ENCODE measurements at places on chromosomes 1 and 21.

DNA sequence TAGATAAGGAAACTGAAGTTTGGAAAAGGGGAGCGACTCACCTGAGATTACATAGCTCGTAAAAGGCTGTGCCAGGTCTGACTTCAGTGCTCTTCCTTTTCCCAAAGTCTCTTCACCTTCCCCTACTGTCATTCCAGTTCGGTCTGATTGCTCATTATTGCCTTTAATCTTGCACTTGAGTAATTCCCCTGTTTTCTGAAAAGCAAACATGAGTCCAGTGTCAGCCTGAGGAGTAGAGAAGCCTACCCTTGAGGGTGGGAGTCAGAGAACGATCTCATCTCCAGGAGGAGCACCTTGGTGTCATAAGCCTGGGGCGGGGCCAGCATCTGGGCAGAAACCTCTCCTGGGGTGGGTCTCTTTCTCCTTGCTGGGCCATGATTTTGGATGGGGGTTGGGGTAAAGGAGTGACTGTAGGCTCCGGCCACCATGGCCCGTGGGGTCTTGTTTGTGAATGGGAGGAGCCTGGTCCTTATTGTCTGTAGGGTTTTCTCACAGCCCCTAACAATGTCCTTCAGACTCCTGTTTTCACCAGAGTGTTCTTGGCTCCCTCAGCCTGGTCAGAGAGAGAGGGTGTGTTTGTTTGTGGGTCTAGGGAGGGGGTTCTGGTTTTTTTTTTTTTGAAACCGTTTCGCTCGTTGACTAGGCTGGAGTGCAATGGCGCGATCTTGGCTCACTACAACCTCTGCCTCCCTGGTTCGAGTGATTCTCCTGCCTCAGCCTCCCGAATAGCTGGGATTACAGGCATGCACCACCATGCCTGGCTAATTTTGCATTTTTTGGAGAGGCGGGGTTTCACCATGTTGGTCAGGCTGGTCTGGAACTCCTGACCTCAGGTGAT is 6.0 kb downstream of the VANGL2 start:
- no peak for DNase-seq

DNA sequence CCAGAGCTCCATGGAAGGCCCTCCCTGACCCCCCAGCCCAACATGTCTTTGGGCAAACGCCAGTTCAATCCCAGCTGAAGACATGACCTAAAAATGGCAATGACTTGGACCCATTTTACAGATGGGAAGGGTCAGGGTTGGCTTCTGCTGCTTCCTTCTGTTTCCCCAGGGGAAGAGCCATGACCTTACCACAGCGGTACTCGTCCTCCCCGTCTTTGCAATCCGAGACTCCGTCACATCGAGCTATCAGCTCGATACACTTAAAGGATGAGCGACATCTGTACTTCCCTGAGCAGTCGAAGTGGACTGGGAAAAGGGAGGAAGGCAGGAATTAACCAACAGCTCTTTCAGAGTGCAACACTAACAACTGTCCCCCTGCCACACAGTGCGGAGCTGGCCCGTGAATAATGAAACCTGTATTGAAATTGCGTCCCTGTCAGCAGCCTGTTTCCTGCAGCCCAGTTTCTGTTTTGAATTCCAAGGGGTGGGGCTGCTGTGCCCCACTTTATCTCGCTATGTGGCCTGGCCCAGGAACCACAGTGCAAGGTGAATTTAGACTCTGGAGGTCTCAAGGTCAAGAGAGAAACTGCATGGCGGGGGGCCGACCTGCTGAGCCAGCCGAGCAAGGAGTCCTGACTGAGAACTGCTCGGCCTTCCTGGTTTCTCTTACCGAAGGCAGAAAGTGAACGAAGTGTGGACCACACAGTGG is 7.0 kb downstream of the TMPRSS3 start:
- DNase-seq, result no peak

- DNase-seq, result no peak
Observed at GRCh38 chr1:20962576-20963258, 175.6 kb upstream of the HP1BP3 start.

- no peak for DNase-seq
Observed at GRCh38 chr1:162366149-162366548, 10.5 kb downstream of the SPATA46 start.

GRCh38 chr1:212217633-212218032 is 67.6 kb upstream of the PPP2R5A start:
- DNase-seq, result no peak

- DNase-seq, result peak; percentile 82
Observed at GRCh38 chr1:31441073-31441472, 28.1 kb downstream of the SERINC2 start.

DNA sequence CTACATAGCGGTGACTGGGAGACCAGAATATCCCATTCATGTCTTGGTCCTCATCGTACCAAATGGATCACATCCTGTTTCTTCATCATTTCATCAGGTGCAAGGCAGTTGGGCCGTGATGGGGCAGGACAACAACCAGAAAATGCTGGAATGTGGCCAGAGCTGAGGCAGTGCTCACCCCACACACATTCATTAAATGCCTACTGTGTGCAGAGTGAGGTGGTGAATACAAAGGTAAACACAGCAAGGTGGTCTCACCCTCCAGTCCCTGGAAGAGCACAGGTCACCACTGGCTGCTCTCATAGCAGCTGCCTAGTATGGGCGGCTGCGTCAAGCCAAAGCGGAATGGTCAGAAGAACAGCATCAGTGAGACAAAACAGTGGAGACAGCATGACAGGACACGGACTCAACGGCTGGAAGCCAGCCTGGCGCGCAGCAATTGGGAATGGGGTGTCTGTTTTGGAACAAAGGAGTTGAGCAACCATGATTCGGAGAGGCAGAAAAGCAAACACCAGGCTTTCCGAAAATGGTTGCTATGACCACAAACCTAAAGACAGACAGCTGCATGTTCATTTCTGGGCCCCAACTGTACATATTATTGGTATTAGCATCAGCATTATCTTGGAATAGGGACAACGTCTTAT is 5.6 kb upstream of the ADAMTSL4 start:
- no peak for DNase-seq

DNA sequence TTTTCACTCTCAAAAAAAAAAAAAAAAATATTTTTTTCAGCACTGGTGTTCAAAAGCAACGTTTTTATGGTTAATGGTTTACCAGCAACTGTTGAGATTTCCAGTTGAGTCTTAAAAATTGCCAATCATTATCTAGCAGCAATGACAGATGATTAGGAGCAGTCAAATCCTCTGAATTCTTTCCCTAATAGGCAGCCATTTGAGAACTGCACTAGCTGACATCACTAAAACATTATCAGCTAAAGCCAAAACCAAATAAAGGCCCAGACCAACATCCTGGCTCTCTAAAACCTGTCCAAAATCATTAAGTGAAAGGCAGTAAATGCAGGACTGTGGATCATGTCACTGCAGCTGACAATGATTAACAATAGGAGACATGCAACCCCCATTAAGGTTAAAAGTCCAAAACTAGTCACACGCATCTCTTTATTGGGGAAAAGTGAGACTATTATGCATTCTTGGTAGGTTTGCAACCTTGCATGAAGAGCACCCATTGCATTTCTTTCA is 14.0 kb downstream of the SFPQ start:
- DNase-seq, result no peak

- DNase-seq, result no peak
Observed at GRCh38 chr1:110593902-110594301, 12.3 kb downstream of the KCNA2 start.

- no peak for DNase-seq
Observed at GRCh38 chr1:164772635-164773034, 213.7 kb downstream of the PBX1 start.

GRCh38 chr1:245677461-245678240 is 522.9 kb downstream of the KIF26B start:
- no peak for DNase-seq

DNA sequence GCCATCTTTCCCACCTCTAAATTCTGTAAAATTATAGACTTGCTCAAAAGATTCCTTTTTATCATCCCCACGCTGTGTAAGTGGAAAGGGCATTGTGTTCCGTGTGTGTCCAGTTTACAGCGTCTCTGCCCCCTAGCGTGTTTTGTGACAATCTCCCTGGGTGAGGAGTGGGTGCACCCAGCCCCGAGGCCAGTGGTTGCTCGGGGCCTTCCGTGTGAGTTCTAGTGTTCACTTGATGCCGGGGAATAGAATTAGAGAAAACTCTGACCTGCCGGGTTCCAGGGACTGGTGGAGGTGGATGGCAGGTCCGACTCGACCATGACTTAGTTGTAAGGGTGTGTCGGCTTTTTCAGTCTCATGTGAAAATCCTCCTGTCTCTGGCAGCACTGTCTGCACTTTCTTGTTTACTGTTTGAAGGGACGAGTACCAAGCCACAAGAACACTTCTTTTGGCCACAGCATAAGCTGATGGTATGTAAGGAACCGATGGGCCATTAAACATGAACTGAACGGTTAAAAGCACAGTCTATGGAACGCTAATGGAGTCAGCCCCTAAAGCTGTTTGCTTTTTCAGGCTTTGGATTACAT is 61.9 kb downstream of the POFUT2 start:
- no peak for DNase-seq

GRCh38 chr1:94899756-94900155 is 27.2 kb downstream of the CNN3 start:
- no peak for DNase-seq

GRCh38 chr21:37385179-37385765 is 18.7 kb downstream of the DYRK1A start:
- no peak for DNase-seq

- DNase-seq, result no peak
Observed at GRCh38 chr1:171641076-171641864, 11.2 kb downstream of the MYOC start.

DNA sequence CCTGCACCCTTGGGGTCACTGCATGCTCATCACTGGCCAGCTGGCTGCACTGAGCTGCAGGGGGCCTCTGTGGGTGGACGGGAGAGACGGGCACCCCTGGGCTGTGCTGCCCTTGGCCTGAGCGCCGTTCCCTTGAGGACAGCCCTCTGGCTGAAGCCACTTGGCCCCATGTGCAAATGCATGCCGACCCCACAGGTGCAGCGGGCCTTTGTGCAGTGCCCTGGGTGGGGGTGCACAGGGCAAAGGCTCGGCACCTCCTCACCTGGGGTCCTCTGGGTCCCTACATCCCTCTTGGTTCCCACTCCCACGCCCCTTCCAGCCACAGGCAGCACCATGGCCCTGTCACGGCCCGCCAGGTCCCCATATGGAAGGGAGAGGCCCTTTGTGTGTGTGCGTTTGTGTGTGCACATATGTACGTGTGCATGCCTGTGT is 41.3 kb downstream of the COQ8A start:
- no peak for DNase-seq

DNA sequence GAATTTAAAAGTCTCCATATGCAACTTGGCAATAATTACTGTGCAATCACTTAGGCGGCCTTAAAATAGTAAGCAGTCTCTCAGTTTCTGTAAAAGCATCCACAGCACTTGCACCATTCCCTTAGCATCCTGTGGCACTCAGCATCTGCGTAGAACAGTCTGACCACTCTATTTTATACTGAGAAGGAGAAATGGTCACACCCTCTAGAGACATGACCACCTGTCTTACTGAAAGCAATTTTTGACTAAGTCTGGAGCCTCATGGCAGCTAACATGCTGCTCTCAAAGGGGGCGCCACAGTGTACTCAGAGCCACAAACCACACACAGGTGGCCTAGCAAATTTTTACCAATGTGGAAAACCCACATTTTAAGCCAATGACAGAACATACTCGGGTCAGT is 62.0 kb downstream of the KCNK1 start:
- no peak for DNase-seq

GRCh38 chr1:172628401-172628800 is 30.5 kb upstream of the FASLG start:
- no peak for DNase-seq

- DNase-seq, result no peak
Observed at GRCh38 chr1:244221991-244222390, 170.9 kb downstream of the ZBTB18 start.

- DNase-seq, result no peak
Observed at GRCh38 chr1:24931146-24931467, 1.0 kb upstream of the RUNX3 start.

- no peak for DNase-seq
Observed at GRCh38 chr1:37150986-37151385, 116.7 kb upstream of the GRIK3 start.

- DNase-seq, result peak; percentile 67
Observed at GRCh38 chr1:89633248-89633799, 404 bp downstream of the LRRC8C start.

DNA sequence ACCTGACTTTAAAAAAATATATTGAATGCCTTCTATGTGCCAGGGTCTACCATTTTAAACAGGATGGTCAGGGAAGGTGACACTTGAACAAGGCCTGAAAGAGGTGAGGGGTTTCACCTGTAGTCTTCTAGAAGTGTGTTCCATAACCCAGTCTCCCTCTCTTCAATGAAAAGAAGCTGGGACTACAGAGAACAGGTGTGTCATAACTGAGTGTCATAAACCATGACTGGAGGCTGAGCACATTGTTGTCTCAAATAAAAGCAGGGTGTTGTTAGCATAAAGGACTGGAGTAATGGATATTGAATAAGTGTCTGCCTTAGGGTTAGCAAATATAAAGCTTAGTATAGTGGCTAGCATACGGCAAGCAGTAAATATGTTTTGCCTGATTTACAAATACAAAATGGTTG is 65.4 kb downstream of the SYDE2 start:
- no peak for DNase-seq

GRCh38 chr1:184296466-184297243 is 90.2 kb upstream of the C1orf21 start:
- peak; percentile 92 for DNase-seq

GRCh38 chr1:199172171-199173124 is 533.6 kb downstream of the PTPRC start:
- DNase-seq, result no peak

- no peak for DNase-seq
Observed at GRCh38 chr1:209988706-209989105, 50.7 kb downstream of the SYT14 start.

- DNase-seq, result no peak
Observed at GRCh38 chr1:71463144-71463543, 382.3 kb upstream of the ZRANB2 start.

DNA sequence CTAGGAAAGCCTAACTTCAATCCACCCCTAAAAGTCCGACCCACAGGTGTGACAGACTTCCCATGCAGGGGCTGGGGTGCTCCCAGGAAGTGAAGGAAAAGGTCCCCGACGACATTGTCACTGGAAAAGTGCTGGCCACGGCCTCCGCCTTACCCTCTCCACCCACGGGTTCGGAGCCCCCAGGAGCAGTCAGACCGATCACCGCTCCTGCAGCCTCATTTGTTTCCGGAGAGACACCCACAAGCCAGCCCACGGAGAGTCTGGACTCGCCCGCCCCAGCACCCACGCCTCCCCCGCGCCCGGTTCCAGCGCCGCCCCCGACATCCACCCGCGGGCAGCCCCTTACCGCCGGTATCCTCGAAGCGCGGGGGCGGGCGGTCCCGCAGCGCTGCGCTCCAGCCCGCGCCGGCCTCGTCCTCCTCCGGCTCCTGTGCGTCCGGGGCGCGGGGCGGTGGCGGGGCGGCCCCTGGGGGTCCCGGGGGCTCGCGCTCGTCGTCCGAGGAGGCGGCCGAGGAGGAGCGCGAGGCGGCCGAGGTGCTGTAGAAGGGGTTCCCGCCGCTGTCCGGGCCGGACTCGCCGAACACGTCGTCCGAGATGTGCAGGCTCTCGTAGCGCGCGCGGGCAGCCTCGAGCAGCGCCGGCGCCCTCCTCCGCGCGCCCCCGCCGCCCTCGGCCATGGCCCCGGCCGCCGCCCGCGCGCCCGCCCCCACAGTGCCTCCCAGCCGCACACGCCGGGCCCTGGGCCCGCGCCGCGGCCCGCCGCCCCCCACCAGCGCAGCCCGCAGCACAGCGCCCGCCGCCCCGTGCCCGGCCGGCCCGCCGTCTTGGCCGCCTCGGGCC is 660 bp downstream of the PGBD5 start:
- DNase-seq, result no peak

- no peak for DNase-seq
Observed at GRCh38 chr1:153481124-153481523, 20.7 kb upstream of the S100A7 start.

GRCh38 chr1:9809100-9809510 is 14.7 kb downstream of the CLSTN1 start:
- DNase-seq, result no peak

Measured in NCI-H2171 treated with DMSO at 0.1 percent for 48 hours (cell line).